ENCODE measurements at places on chromosomes 6 and 20.

DNA sequence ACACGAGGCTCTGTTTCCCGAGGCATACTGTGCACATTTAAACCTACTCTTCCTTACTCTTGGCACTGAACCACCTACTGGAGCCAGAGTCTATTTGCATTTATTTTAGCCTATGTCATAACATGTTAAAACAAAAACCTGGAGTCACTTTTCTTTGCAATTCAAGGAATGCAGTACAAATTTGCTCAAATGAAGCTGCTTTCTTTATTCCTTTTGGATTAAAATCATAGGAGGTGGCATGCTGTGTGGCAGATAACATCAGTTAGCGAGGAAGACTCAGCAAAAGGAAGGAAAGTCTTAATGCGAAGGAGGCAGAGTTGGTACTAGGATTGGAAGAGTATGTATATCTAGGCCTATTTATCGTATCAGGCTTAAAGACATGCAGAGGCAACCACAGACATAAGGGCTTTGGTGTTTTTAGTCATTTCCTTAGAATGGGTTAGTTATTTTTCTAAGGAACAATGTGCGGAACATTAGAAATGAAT, 92.9 kb downstream of the SAMD3 start:
- no peak for DNase-seq

- no peak for DNase-seq
These were observed 22.5 kb upstream of the SRPK1 start for GRCh38 chr6:35943390-35943789.

- no peak for DNase-seq
These were observed 197.6 kb upstream of the THBS2 start for GRCh38 chr6:169451065-169451838.

- no peak for DNase-seq
These were observed 32.6 kb downstream of the KCNQ2 start for GRCh38 chr20:63439866-63440265.

DNA sequence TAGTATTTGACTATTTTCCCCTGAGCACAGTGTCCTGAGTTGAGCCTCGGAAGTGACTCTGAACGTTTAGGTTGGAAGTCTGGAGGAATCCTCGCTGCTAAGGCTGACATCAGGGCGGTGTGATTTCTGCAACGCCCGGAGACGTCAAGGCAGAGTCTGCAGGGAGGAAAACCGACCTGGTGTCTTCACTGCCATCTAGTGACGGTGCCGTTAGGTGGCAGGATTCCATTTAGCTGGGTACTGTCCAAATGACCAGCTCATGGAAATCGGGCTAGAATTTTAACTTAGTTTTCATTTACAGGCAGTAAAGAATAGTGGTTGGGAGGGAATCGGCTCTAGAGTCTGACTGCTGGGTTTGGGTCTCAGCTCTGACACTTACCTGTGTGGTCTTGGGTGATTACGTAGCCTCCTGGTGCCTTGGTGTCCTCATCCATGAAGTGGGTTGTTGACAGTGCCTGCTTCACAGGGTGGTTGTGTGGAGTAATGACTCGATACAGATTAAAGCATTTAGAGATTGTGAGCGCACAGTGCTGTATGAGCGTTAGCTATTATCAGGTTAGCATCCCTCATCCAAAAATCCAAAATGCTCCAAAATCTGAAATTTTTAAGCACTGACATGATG, 35.0 kb downstream of the FOXF2 start:
- no peak for DNase-seq

- no peak for DNase-seq
These were observed 59.6 kb upstream of the SPDEF start for GRCh38 chr6:34615574-34616226.

- no peak for DNase-seq
These were observed 203.9 kb downstream of the HAO1 start for GRCh38 chr20:7736336-7736735.

GRCh38 chr20:44336725-44337380, at the start of gene R3HDML:
TSS of gene R3HDML (plus strand) at chr20:44337043. CDS start at chr20:44337158, 115 bp downstream.
- DNase-seq: no peak

- no peak for DNase-seq
These were observed 60.6 kb downstream of the ADNP start for GRCh38 chr20:50870561-50871161.

DNA sequence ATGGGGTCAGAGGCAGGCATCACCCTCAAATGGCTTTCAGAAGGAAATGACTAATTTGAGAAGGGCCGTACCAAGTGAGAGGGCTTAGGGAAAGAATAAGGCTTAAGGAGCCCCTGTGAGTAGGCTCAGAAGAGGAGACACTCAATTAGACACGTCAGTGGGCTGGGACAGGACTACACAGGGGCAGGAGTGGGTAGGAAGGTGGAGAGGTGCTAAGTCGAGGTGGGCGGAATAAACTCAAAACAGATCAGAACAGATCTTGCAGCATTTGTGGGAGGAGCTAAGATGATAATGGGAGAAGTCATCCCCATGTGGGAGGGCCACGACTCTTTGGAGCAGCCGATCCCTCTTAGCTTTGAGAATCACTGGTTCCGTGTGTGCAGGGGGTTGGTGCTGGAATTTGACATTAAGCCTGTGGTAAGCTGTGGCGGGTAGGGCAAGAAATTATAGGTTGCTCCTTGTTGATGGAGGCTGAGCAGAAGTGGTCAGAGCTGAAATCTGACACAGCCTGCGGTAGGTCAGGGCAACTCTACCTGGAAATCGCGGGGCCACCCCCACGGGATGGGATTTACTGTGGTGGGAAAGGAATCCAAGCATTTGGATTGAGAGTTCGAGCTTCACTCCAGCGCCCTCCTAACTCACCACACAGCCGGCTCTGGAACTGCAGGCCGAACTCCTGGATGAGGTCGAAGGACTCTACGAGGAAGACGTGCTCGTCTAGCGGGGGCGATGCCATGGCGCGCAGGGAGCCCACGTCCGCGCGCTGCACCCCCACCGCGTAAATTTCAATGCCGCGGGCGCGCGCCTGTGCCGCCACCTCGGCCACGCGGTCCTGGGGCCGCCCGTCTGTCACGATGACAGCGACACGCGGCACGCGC, 2.8 kb upstream of the RBPJL start:
- no peak for DNase-seq

DNA sequence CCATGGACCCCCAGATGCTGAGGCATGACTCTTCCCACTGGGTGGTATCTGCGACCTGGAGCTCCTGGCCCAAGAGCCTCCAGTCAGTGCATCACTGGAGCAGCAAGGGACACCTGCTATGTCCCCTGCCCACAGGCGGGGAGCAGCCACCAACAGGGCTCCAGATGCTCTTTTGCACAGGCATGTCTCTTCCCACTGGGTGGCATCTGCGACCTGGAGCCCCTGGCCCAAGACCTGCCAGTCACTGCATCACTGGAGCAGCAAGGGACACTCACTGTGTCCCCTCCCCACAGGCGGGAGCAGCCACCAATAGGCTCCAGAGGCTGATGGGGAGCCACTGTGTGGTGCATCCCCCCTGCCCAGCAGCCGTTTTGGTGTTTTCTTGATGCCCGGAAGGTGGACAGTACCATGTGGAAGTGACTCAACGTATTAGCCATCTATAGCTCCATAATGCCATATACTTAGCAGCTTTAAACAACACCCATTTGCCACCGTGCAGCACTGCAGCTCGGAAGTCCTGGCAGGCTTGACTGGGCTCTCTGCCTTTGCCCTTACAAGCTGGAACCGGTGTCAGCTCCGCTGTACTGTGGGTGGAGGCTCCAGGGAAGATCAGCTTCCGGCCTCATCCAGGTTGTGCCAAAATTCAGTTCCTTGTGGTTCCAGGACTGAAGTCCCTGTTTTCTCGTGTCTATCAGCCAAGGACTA, 124.9 kb upstream of the CST7 start:
- DNase-seq: no peak

GRCh38 chr20:51447097-51447764, 95.3 kb downstream of the NFATC2 start:
- DNase-seq: no peak

DNA sequence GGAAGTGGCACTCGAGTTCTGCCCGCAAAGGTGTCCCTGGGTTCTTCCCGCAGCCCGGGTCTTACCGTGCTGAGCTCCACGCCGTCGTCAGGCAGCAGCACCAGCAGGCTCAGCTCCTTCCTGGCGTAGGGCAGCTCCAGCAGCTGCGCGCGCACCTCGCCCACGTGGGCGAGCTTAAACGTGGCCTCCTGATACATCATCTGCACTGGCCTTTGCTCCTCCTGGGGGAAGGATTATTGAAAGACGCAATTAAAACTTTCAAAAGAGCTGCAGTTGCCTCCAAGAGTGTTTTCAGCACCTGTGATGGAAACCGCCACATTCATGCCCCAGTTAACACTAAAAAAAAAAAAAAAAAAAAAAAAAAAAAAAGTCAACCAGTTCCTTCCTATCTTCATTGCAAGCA, 11.3 kb downstream of the SERPINB9 start:
- peak; percentile 16 for DNase-seq

GRCh38 chr6:142696123-142697000, 248.6 kb downstream of the HIVEP2 start:
- no peak for DNase-seq

DNA sequence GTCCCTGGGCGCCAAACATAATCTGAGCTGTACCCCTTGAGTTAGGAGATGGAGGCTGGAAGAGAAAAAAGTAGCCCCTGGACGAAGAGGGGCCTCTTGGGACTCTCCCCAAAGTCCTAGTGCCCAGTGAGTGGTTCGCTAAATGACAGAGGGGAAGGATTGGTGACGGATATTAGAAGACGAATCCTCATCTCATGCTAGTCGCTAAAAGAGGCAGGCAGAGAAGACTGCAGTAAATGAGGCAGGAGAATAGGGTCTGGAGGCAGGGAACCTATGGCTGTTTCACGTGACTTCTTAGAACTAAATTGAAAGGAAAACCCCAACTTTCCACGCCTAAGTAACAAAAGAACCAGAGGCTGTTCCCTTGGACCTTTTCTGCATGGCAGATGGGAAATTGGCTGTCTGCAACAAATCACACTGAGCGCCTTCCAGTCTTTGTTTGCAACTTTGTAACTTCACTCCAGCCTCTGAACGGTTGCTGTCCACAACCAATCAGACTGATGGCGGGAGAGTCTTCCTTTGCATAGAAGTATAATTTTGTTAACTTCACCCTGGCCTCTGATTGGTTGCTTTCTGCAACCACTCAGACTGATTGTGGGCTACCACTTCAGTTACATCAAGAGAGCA, 731 bp upstream of the RBL1 start:
- no peak for DNase-seq

DNA sequence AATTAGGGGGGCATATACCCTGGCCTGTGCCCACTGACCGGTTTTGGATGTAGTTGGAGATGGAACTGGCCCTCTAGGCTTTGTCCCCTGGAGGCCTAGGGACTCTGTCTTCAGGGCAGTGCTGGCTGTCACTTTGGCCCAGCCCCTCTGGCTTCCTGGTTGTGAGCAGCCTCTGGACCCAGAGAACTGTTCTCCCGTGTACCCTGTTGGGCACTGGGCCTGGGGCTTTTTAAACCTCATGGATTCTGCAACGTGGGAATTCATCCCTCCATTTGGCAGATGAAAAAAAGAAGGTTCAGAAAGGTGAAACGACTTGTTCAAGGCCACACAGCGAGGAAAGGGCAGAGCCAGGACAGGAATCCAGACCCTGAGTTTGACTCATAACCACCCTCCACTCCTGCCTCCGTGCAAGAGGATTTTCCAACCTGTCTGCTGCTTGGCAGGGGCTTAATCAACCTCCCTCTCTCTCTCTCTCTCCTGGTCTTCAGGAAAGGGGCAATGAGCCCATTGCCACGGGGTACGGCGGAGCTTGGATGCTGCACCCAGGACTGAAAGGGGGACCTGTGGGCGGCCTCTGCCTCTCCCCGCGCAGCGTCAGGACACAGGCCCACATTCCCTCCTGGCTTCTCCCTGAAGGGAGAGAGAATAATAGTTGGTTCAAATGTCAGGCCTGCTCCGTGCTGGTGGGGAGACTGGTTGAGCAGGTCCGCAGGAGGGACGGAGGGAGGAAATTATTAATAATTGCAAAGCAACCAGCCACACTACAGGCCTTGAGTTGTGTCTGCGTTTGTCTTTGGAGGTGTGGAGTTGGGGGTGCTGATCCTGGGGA, 56.0 kb downstream of the CEBPB start:
- DNase-seq: no peak

GRCh38 chr6:116536216-116536621, 9.3 kb downstream of the TRAPPC3L start:
- DNase-seq: no peak

- no peak for DNase-seq
These were observed 291.3 kb upstream of the PRDM1 start for GRCh38 chr6:105794870-105795269.

DNA sequence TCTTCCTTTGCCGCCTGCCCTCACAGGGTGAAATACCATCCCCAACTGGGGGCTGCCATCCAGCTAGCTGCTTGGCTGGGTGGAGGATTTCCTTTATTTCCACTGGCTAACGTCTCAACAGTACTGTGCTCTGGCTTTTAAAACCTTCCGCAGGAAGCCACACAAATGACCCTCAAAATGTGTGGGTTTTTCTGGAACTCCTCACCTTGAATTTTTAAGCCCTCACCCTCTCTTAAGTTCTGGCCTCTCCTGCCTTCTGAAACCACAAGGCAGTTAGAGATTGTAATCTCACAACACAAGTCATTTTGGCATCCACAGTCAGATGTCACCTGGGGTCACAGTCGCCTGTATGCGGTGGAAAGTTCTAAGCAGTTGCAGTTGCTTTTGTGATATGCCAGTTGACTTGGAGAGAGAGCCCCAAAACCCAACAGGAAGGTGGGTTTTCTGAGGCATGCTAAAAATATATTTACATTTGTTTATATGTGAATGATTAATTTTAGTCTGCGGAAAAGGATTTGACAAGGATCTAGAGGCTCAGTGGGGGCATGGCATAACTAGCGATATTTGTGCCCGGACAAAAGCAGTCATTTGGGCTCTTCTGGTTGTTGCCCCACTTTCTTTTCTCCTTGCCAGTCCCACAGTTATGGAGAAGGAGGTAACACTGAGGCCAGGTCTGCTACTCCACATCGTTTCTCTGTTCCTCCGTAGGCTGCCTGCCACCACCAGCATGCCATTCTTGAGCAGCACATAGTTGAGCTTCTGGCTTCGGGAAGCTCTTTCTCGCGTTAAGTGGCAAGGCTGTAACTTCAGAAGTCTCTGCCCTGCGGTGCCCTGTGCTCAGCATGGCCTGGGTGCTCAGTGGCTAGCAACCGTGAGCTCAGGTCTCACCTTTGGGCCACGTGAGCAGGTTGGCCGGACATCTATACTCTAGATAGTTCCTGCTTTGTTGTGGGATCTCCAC, 335.3 kb downstream of the CD83 start:
- no peak for DNase-seq

DNA sequence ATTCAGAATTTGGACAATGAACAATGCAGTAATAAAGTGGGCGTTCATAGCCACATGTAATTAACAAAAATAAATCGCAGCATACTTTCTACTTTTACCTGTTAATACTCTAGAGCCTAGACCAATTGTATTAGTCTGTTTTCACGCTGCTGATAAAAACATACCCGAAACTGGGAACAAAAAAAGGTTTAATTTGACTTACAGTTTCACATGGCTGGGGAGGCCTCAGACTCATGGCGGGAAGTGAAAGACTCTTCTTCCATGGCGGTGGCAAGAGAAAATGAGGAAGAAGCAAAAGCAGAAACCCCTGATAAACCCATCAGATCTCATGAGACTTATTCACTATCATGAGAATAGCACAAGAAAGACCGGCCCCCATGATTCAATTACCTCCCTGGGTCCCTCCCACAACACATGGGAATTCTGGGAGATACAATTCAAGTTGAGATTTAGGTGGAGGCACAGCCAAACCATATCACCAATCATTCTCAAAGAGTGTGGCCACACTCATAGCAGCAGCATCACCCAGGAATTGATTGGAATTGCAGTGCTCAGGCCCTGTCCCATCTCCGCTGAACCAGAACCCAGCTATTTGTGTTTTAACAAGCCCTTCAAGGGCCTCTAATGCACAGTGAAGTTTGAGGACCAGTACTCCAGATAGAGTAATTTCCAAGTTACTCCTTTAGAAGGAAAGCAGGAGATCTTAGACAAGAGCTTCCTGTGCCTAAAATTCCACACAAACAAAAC, 650.0 kb downstream of the KIF16B start:
- no peak for DNase-seq
